ENCODE measurements at places on chromosomes 13 and 19.

GRCh38 chr13:23617551-23618024, 47.4 kb downstream of the TNFRSF19 start:
- DNase-seq = no peak

- peak; percentile 99 for DNase-seq
Measured at GRCh38 chr19:1269065-1269477, at the start of gene CIRBP. Gene CIRBP, plus strand, starts transcription at chr19:1269332. Its CDS starts 1,602 bp downstream, at chr19:1270934.

DNA sequence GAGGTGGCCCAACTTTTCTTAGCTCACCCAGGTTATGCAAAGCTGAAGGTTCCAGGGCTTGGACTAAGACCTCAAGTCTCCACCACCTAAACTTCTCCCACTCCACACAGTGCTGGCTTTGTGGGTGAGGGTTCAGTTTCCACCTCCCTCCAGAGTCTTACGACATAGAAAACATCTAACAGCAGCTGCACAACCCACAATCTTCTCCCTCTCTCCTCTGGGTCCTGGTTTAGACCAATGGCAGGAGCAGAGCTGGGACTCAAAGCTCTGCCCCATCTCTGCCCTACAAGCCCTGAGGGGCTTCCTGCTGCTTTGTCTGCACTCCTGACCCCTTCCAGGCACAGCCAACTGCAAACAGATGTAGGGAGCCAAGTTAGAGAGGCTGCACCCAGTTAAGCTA, 16.0 kb downstream of the IRGC start:
- no peak for DNase-seq

GRCh38 chr19:19538785-19539166, 711 bp downstream of the CILP2 start:
- DNase-seq = no peak

DNA sequence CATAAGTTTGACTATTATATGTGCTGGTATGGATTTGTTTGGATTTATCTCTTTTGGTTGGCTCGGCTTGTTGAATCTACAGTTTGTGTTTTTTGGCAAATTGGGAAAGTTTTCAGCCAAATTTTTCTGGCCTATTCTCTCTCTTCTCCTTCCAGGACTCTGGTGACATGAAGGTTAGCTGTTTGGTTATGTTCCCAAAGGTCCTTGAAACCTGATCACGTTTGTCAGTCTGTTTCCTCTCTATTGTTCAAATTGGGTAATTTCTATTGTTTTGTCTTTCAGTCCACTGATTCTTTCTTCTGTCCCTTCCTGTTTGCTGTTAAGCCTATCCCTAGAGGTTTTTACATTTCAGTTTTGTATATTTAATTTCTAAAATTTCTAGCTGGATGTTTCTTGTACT, 81.5 kb upstream of the SHISA2 start:
- DNase-seq = no peak

DNA sequence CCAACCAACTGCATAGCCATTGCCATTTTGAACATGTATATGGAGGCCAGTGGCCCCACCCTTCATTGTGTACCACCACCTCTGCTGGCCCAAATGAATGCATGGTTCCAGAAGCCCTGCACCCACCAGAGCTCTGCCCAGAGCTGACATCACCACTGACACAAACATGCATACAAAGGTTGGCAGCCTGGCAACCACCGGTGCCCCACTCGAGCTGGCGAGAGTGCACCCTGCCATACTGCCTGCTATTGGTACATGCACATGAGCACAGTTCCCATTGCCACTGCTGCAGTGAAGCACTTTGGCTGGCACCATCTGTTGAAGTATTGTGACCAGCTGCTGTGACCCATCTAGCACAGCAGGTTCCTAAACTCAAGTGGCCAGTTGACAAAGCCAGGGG, 1564.9 kb downstream of the OLFM4 start:
- no peak for DNase-seq

DNA sequence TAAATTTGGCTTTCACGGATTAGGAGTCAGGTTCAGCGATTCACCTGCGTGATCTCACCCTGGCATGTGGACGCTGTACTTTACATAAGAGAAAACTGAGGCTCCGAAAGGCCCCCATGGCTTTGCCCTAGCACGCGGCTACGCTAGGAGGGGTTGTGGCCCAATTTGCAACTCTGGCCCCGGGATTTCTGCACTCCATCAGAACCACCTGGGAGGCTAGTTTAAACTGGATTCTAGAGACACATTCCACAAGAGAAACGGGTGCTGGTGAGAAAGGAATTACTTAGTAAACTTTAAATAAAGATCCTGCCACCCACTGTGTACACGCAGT, 6.2 kb downstream of the BCL3 start:
- DNase-seq = no peak

DNA sequence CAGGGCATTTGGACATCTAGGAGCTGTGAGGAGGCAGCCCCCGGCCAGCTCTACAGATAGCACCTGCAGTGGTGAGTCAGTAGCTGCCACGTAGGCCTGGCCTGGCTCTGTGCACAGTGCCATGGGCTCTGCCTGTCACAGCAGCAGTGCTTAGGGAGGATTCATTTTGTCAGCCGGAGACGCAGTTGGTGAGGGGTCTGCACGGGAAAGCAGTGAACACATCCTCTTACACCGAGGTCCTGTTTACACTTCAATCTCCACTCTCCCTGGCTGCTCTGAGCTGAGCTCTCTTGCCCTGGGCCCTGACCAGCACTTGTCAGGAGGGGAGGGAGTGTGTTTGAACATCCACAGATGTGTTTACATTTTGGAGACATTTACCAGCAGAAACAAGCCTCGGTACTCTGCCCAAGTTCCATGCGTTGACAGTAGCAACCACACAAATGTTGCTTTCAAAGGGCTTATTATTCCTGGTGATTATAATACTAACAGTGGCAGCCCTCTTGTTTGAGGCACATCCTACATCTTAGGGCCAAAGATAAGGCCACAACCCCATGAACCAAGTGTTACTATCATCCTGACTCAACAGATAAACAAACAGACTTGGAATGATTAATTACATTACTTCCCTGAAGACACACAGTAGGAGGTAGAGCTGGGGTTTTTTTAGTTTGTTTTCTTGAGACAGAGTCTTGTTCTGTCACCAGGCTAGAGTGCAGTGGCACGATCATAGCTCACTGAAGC, 148.9 kb downstream of the USP12 start:
- no peak for DNase-seq

DNA sequence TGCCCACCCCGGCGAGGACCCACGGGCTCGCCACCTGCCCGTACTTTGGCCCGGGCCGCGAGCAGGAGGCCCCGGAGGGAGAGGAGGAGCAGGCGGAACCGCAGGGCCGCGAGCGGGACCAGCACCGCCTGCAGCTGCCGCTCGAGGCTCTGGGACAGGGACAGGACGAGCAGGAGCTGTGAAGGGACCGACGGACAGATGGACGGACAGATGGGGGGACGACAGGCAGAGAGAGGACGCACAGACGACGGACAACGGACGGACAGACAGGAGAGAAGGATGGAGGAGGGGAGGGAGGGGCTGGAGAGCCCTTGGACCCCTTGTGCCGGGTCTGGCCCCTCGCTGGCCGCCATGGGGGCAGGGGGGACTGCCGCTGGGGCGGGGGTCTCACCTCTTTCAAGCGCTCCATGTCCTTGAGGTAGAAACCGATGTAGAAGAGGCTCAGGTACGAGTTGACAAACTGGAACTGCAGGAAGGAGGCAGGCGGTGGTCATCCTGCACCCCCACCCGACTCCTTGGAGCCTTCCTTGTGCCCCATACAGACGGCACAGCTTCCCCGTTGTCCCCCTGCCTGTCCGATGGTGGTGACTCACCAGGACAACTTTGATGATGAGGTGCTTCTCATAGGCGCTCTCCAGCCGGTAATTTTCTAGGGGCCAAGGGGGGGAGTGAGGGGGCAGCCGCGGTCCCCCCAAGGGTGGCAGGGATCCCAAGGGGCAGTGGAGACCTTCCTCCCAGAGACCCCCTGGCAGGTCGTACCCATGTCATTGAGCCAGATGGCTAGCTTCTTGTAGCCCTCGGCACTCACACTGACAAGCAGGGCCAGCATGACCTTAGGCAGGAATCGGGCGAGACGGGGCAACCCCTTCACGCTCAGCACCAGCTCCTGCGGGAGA, 5.0 kb downstream of the ANO8 start:
- no peak for DNase-seq

GRCh38 chr19:15266683-15267082, 34.4 kb upstream of the EPHX3 start:
- DNase-seq = no peak

DNA sequence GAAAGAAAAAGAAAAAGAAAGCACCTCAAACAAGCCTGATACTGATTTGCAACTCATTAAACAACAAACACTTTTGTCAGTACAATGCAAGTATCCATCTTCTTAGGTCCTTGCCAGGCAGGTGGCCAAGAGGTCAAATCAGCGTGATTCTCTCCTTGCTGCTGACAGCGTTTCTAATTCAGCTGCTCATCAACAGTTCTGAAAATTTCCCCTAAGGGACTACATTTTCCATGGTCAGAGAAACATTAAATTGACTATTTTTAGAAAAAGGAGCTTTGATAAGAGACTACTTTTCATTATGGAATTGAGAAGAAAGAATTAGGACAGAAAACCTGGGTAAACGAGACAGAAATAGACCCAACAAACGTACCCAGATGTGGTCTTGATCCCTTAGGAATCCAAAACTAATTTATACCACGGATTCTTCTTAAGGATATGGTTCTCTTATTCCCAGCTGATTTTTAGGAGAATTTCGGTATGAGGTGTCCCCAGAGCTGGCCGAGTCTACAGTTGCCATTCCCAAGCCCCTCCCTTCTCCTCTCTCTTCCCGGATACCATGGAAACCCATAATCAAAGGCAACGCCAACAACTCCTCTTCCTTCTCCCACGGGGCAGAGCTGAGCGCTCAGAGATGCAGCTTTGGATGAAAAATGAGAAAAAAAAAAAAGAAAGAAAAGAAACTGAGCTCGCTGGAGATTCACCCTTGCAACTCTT, 29.5 kb upstream of the CEBPG start:
- DNase-seq = no peak

DNA sequence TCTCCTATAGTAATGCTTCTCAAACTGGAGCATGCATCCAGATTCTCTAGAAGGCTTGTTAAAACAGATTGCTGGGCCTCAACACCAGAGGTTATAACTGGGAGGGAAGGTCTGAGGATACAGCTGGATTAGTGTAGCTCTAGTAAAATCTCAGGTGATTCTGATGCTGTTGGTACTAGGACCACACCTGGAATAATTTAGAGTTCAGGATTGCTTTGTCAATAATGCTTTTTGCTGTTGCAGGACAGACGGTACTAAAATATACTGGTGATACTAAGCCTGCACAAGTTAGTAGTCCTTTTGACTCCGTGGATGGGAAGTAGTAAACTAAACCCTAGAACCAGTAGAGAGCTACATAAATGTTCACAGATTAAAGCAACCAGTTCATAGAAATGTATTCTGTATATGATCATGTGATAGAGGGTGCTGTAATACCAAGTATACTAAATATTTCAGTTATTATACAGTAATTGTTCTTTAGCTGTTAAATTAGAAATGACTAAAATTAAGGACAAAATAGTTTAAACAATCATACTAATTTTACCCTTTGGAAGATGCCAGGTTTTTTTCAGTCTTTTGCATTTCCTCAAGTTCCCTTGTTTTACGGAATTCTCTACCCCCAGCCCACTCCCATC, 258.2 kb upstream of the STARD13 start:
- peak; percentile 9 for DNase-seq

GRCh38 chr13:38606699-38607535, 80.0 kb upstream of the FREM2 start:
- DNase-seq = no peak

DNA sequence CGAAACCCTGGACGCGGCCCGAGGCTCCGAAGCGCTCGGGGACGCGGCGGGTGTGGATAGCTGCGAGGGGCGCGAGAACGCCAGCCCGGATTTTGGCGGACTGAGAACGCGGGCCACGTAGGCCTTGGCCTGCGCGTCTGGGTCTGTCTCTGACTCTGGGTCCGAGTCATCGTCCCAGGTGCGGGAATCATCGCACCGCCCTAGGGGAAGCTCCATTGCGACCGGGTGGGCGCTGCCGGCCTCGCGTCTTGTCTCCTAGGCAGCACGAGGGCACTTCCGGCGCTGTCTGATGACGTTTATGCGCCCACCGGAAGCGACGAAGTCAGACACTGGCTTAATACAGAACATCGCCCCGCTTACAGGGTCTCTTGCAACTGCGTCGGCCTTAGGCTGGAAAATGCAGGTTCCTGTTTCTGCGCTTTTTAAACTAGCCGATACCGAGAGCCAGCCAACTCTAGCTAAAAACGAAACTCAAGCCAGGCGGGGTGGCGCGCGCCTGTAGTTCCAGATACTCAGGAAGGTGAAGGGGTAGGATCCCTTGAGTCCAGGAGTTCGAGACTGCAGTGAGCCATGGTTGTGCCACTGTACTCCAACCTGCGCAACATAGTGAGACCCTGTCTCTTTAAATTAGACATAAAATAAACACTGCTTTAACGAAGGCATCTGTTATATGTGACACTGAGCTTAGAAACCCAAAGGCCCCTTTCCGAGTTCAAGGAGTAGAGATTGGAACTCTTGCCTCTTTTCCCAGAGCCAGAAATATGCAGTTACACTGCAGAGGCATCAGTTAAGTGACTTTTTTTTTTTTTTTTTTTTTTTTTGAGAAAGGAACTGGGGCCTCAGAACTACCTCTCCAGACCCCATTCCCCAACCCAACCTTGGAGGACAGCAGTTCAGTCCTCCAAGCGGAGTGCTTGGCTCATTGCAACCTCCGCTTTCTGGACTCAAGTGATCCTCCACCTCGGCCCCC, at the start of gene FBXW9:
TSS of gene FBXW9 (minus strand) at position 266 of the 970 bp plus-strand sequence. CDS start at position 216, 50 bp downstream.
- peak; percentile 96 for DNase-seq

DNA sequence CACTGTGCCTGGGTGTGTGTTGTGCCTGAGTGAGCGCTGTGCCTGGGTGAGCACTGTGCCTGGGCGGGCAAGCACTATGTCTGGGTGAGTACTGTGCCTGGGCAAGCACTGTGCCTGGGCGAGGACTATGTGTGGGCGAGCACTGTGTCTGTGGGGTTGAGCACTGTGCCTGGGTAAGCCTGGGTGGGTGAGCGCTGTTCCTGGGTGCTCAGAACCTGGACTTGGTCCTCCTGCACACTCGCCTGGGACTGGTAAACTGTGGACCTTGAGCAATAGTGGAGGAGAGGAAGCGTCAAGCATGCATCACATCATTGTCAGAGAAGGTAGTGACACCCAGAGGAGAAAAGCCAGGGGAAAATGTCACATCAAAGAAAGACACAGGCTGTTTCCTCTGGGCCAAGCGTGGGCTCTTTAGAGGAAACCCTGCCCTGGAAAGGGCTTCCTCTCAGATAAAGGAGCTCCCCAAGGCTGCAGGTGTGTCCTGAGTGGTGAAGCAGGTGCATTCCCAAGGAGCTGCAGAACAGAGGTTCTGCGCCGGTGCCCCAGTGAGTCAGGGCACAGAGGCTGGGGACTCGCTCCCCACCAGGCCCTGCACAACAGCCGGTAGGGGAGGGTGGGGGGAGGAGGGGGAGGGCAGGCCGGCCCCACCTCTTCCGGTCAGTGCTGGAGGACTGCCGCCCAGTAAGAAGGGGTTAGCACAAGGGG, 141.2 kb downstream of the TEX29 start:
- no peak for DNase-seq

- DNase-seq = no peak
Measured at GRCh38 chr13:43961909-43962308, 82.2 kb downstream of the LACC1 start.

DNA sequence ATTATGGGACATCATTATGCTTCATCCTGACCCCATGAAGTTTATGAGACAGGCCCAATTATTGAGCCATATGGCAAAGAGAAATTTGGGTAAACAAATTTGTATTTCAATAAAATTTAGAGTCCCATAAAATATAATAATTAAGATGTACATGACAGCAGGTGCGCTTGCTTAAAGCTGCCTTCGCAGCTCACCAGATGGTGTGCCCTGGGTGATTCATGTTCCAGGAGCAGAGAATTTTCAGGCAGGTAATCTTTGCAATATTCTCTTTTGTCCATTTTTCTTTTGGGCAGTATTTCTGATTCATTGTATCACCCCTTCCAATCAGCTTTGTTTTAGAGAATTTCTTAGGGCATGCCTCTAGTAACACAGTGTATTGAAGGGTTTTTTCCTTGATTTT, 39.5 kb upstream of the WASF3 start:
- no peak for DNase-seq

Data from hematopoietic multipotent progenitor cell treated with erythropoietin and hydrocortisone succinate and interleukin-3 and kit ligand, for 17 days (in vitro differentiated cells).